ENCODE measurements at places on chromosomes 2 and 18. TPM values are rescaled to one million over a fixed set of nuclear protein-coding genes. Genes with fewer than 3 reads are reported as not detected.

DNA sequence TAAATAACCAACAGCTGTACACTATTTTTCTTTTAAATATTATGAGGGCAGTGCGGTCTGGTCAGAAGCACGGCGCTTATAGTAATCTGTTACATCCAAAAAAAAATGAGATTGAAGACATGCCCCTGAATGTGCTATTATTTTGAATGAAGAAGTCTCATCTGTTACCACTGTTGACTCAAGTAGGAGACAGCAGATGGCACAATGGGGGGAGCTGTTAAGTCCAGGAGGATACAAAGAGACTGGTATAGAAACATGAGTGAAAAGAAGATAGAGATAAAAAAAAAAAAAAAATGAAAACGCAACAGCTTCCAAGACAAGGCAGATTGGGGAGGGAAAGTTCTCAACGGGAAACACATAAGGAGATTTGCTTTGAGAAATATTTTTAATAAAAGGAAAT, 425.5 kb upstream of the PKDCC start:
- DNase-seq, result no peak

The CD8B gene
- polyA plus RNA-seq, result 0.70 TPM

The LTBP1 gene
- polyA plus RNA-seq, result 46.1 TPM

DNA sequence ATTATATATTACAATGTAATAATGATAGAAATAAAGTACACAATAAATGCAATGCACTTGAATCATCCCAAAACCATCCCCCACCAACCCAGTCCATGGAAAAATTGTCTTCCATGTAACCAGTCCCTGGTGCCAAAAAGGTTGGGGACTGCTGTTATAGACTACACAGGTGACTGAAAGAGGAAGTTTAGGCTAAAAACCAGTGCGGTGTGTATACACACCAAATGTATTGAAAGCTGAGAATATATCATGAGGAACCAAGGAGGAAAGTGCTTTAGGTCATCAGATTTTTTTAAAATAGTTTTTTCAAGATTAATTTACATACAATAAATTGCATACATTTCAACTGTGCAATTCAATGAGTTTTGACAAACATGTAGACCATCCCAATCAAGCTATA, 20.5 kb upstream of the C1D start:
- DNase-seq, result no peak

The AOX1 gene
- polyA plus RNA-seq, result 16.3 TPM

The ASB18 gene
- not detected for polyA plus RNA-seq

DNA sequence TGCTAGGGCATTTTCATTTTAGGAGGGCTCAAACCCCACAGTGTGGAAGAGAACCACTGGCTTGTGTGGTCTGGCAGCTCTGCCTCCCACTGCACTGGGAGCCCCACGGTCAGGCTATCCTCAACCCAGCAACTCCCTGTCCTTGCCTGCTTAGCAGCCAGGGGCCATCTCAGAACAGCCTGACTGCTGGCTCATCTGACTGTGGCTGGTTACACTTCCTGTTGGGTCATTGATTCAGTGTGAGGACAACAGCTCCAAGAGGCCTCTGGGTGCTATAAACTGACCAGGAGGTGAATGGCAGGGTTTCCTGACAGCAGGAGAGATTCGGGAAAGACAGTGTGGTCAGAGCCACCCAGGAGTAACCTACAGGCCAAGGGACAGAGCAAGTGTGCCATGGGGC, 40.1 kb downstream of the AMER3 start:
- DNase-seq, result no peak

GRCh38 chr18:75131381-75132000, 77.4 kb downstream of the PTGR3 start:
- DNase-seq, result no peak

GRCh38 chr2:110805894-110806452, 73.6 kb downstream of the ACOXL start:
- DNase-seq, result no peak

DNA sequence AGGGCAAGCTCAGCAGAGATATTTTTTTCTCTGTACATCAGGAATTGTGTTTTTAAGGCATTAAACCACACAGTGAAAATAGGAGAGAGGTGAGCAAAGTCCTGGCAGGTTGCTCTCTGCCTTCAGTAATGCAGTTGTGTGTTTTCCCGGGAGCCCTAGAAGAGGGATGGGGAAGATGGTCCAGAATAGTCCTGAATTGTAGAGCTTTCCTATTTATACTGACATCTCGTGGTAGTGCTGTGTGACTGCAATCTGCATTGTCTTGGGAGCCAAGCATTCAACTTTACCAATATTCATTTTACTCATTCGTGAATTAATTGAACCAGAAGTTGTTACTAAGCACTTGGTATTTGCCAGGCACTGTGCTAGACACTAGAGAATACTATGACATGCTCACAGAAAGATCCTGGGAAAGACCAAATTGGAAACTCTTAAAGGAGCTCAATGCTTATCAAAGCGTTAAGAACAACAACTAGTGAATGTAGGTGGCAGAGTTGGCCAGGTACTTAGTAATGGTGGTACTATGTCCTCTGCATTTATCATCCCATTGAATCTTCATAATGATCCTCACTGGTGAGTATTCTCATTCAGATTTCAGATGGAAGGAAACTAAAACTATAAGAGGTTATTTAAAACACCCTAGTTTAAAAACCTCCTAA, 214.6 kb downstream of the TRIB2 start:
- DNase-seq, result no peak

- no peak for DNase-seq
Observed at GRCh38 chr2:197327472-197328098, 17.0 kb upstream of the ANKRD44 start.

DNA sequence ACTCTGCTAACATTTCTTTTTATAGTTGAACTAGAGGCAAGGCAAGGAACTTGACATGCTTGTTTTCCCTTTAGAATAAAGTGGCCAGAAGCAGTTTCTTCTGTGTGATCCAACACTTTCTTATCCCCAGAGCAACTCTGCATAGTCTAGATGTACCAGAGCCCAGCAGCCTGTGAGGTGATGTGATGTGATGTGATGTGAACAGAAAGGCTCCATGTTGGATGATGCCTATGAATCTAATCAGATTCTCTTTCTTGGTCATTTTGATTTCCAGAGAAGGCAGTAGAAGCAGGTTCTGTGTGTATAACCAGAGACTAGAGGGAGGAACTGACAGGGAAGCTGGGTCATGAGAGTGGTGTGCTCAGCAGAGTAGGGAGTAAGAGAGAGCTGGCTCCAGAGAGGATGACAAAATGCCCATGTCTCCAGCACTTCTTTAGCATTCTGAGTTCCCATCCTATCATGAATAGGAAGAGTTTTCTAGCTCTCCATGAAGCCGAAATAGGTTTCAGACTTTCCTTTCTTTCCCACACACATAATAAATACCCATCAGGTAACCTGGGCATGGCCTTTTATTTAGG, 31.0 kb upstream of the PTH2R start:
- no peak for DNase-seq

GRCh38 chr2:188518381-188518780, 226.7 kb downstream of the GULP1 start:
- DNase-seq, result no peak

GRCh38 chr2:210162466-210163124, 8.6 kb downstream of the KANSL1L start:
- DNase-seq, result no peak

GRCh38 chr2:205321231-205321630, 361.1 kb upstream of the NRP2 start:
- DNase-seq, result no peak

DNA sequence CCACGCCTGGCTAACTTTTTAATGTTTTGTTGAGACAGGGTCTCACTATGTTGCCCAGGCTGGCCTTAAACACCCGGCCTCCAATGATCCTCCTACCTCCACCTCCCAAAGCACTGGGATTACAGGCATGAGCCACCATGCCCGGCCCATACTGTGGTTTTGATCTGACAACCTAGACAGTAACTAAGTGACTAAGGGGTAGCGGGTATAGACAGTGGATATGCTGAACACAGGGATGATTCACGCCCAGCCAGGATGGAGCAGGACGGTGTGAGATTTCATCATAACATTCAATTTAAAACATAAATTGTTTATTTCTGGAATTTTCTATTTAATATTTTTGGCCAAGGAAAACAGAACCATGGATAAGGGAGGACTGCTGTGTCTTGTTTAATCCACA, 36.0 kb upstream of the YPEL5 start:
- DNase-seq, result no peak

The HOXD3 gene
- 0.35 TPM for polyA plus RNA-seq

- DNase-seq, result no peak
Observed at GRCh38 chr18:2911533-2911932, 64.7 kb downstream of the EMILIN2 start.

DNA sequence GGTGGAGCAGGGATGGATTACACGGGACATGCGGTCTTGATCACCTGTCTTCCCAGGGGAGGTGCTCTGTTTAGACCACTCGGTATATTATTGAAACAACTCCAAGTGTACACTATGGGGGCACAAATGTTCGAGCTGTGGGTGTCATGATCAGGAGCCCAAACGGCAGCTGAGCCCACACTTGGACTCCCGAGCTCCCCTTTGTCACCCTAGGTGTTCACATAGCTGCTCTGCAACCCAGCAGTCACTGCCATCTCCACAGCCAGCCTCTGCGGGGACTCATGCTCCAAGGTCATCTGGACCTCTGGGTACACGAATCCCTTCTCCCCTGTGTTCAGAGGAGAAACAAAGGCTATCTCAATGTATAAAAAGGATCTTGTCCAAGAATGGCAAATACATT, 46.0 kb downstream of the CAPN13 start:
- DNase-seq, result no peak

DNA sequence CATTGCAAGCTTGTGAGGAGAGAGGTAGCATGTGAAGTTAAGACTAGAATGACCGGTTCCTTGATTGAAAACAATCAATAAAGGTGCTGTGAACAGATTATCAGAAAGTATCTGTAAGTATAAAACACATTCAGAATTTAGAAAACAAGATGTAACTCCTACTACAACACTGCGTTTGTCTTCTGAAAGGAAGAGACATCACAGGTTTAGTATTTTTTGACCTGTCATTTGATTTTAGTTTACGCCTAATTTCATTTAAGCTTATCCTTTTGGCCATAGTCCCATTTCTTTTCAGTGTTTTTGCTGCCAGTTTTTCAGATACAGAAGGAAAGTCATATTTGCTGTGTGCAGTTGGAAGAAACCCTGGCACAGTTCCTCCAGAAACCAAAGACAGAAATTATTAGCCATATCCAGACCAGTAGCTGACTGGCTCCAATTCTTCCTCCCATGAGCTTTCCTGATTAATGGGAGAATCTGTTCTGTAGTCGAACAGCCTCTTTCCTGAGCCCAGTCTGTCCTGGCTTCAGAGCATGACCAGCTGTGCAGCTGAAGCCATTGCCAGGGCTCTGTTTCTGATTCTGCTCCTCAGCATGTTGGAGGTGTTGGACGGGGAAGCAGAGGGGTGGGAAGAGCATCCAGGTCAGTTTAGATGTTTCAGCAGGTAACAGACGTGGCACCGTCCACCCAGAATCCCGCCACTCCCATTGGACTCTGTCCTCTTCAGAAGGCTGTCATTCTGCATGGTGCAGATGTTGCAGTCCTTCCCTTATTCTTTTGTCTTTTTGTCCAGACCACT, 61.0 kb downstream of the CRIM1 start:
- no peak for DNase-seq

DNA sequence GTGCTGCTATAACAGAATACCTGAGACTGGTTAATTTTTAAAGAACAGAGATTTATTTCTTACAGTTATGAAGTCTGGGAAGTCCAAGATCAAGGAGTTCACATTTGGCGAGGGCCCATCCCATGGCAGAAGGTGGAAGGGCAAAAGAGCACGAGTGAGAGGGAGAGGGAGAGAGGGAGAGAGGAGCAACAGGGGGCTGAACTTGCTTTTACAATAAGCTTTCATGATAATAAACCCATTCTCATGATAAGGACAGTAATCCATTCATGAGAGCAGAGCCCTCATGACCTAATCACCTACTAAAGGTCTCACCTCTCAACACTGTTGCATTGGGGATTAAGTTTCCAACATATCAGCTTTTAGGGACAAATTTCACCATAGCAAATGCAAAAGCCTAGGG, 45.3 kb downstream of the DSC3 start:
- no peak for DNase-seq

The MYO3B gene
- polyA plus RNA-seq, result 3.2 TPM

DNA sequence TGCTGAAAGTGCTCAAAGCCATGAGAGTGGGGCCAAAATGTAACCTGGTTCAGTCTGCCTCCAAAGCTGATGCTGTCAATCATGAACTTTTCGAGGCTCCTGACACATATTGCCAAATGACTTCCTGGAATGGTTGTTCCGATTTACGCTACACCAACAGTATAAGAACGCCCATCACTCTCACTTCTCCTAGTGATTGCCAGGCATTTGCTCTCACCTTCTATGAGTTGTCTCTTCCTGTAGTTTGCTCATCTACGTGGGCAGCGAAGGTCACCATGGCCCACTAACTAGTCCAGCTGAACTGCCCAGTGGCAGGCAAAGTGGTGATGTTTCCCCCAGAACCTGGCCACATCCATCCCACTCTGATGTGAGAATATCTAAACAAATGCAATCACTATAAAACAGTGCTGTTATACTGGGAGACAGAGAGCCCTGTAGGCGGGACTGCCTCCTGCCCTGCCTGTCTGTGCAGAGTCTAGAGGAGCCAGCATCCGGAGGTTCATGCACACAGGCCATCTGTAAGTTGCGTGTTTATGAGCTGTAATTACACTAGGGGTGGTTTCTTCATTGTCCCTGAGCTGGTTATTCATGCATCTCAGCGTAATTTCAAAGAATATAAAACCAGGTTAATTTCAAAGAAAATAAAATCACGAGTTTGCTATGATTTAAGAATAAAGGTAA, 8.8 kb upstream of the CABLES1 start:
- no peak for DNase-seq

The SLC8A1 gene
- 6.3 TPM for polyA plus RNA-seq

The SERPINB12 gene
- polyA plus RNA-seq, result not detected

DNA sequence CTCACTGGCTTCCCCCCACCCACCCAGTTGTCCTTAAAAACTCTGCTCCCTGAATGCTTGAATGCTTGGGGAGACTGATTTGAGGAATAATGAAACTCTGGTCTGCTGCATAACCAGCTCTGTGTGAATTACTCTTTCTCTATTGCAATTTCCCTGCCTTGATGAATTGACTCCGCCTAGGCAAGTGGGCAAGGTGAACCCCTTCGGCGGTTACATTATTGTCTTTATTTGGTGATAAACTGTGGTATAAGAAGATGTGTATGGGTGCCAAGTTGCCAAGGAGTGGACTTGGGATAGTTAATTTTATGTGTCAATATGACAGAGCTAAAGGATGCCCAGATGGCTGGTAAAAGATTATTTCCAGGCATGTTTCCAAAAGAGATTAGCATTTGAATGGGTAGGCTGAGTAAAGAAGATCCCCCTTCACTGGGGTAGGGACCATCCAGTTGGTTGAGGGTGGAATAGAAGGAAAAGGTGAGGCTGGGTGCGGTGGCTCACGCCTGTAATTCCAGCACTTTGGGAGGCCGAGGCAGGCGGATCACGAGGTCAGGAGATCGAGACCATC, 98.5 kb upstream of the HAAO start:
- DNase-seq, result no peak

The EHD3 gene
- polyA plus RNA-seq, result 8.8 TPM

The RNF103 gene
- polyA plus RNA-seq, result 39.7 TPM

Measured in left lung (tissue), 14 donors.